HCT116 (cell line): ENCODE measurements at places on chromosomes 12 and 14.

- no peak overlapping the region for H3K27ac ChIP-seq
- H3K27me3 ChIP-seq, result no peaks in the 10 kb centered on the region
- H3K36me3 ChIP-seq, result no peaks in the 10 kb centered on the region
- no peaks in the 10 kb centered on the region for H3K4me1 ChIP-seq
These were observed 116.5 kb downstream of the TMTC2 start for GRCh38 chr12:82803201-82803600.

DNA sequence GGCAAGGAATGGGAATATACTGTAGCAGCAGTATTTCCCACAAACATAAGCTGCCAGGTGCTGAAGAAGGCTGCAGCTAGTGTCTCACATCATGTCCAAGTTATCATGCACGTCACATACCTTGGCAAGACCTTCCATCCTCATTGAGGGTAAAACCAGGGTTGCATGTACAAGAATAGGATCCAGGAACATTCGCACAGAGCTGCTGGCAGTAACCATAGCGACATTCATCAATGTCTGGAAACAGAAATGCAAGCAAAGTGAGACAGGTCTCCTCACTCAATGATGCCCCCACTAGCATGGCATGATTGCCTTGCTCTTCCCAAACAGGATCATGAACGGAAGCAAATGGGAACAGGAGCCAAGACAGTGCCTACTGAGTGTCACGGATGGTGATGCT lies 23.8 kb upstream of the TC2N start:
- H3K27ac ChIP-seq, result no peak overlapping the region
- no peaks in the 10 kb centered on the region for H3K4me1 ChIP-seq
- DNase-seq, result no peak
- H3K36me3 ChIP-seq, result no peaks in the 10 kb centered on the region

GRCh38 chr14:22474730-22475351 lies 114.2 kb downstream of the DAD1 start:
- no peaks in the 10 kb centered on the region for H3K4me1 ChIP-seq
- no peak overlapping the region for H3K4me3 ChIP-seq
- H3K27ac ChIP-seq, result no peak overlapping the region
- H3K27me3 ChIP-seq, result peaks cover 67% of the 10 kb centered on the region
- DNase-seq, result no peak

DNA sequence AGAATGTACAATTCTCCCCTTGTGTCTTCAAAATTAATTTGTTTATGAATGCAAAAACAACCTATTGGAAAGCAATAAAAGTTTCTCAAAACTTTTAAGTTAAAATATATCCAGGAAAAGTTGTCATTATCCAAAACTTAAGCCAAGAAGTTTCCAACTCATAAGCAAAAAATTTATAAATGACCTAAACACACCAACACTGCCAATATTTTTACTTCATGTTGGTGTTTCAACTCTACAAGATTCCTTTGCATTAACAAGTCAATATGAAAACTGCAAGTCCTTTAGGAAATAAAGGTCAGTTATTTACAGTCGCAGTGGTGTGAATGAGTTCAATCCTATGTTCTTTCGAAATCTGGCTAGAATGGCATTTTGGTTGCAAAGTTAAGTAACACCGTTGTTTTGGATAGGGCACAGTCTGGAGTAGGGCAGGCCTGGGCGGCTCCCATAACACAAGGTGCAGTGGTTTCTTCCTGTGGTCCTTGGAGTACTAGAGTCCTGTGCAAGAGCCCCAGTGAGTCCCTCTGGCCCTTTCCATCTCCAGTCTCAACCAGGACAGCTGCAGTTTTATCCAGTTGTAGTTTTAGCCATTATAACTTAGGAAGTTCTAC lies 151.4 kb downstream of the MED13L start:
- no peak for DNase-seq
- H3K27ac ChIP-seq, result no peak overlapping the region
- H3K4me3 ChIP-seq, result no peak overlapping the region
- H3K27me3 ChIP-seq, result no peaks in the 10 kb centered on the region
- H3K4me1 ChIP-seq, result peaks cover 8% of the 10 kb centered on the region; the same call in 1 of the 2 replicates
- no peaks in the 10 kb centered on the region for H3K36me3 ChIP-seq

GRCh38 chr14:61535458-61535857 lies 159.9 kb upstream of the HIF1A start:
- no peak for DNase-seq
- no peaks in the 10 kb centered on the region for H3K36me3 ChIP-seq
- no peak overlapping the region for H3K4me3 ChIP-seq
- H3K27me3 ChIP-seq, result no peaks in the 10 kb centered on the region
- H3K27ac ChIP-seq, result no peak overlapping the region
- H3K4me1 ChIP-seq, result peaks cover 82% of the 10 kb centered on the region

DNA sequence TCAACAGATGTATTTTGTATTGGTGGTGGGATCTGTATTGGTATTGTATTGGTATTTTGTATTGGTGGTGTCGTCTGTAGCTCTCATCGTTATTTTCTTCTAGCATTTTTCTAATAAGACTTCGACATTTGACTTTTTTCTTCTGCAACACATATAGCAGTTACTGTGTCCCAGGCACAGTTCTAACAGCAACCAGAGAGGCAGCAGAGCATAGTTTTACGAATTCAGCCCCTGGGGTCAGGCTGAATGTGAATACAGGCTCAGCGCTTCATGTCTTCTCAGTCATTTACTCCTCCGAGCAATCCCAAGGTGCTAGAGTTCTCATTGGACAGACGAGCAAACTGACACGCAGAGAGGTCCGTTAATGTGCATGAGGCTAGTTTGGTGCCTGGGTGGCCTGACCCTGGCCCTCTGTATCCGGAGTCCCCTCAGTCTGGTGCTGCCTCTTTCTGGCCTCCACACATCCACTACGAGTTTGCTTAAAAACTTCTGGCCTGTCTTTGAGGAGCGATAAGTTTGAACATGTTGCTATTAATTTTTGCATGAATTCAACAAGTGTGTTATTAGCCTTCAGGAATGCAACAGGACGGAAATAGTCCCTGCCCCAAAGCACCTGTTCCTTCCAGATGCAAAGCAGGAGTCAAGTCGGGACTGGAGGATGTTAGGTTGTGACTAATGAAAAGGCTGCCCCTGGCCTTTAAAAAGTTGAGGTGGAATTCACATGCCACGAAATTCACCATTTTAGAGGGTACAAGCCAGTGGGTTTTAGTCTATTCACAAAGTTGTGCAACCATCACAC lies 87.0 kb downstream of the GLT1D1 start:
- DNase-seq, result no peak
- no peak overlapping the region for H3K27ac ChIP-seq
- no peaks in the 10 kb centered on the region for H3K27me3 ChIP-seq
- H3K4me1 ChIP-seq, result no peaks in the 10 kb centered on the region
- no peaks in the 10 kb centered on the region for H3K36me3 ChIP-seq

GRCh38 chr12:76927170-76927784 lies 48.5 kb upstream of the CSRP2 start:
- H3K4me1 ChIP-seq, result no peaks in the 10 kb centered on the region
- H3K4me3 ChIP-seq, result no peak overlapping the region
- no peak overlapping the region for H3K27ac ChIP-seq
- H3K27me3 ChIP-seq, result no peaks in the 10 kb centered on the region
- peak; percentile 27 for DNase-seq

DNA sequence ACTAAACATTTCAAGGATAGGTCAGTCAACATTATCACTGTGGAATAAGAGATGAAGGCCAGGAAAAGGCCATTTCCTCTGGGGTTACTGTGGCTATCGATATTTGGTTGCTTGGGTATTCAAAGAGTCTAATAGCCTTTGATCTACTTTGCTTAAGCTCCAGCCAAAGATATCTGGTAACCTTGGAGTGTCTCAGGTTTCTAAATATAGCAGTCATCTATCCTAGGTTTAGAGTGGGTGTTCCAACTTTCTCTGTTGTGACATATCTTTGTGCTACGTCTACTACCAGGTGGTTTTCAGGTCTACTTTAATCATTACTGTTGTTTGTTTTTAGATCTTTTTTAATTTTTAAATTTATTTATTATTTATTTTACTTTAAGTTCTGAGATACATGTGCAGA lies 42.4 kb downstream of the RDH12 start:
- H3K4me1 ChIP-seq, result peaks cover 6% of the 10 kb centered on the region
- H3K4me3 ChIP-seq, result no peak overlapping the region
- H3K27ac ChIP-seq, result no peak overlapping the region
- H3K27me3 ChIP-seq, result no peaks in the 10 kb centered on the region
- DNase-seq, result no peak

DNA sequence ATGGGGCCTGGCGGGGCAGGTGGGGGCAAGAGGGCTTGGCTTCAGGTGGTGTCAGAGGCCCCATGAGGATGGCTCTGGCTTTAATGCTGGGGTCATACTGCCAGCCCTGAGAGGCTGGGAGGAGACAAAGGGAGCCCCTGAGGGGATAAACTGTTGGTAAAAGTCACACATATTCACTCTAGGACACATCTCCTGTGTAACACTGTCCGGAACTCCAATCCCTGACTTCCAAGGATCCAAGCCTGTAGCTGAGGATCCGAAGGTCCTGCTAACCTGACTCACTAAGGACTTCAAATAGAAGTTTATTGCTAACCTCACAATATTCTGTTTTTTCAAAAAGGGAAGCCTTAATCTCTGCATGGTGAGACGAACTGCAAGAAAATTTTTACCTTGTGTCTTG lies 39.2 kb upstream of the GPR68 start:
- no peak overlapping the region for H3K27ac ChIP-seq
- no peak for DNase-seq
- no peaks in the 10 kb centered on the region for H3K27me3 ChIP-seq
- H3K4me3 ChIP-seq, result no peak overlapping the region
- no peaks in the 10 kb centered on the region for H3K36me3 ChIP-seq

- no peak for DNase-seq
- no peak overlapping the region for H3K4me3 ChIP-seq
- H3K27ac ChIP-seq, result peak overlapping the region; percentile 27; the same call in 1 of the 2 replicates
- H3K27me3 ChIP-seq, result no peaks in the 10 kb centered on the region
- H3K4me1 ChIP-seq, result peaks cover 6% of the 10 kb centered on the region
These were observed 21.2 kb upstream of the FOXJ2 start for GRCh38 chr12:8011331-8011730.

DNA sequence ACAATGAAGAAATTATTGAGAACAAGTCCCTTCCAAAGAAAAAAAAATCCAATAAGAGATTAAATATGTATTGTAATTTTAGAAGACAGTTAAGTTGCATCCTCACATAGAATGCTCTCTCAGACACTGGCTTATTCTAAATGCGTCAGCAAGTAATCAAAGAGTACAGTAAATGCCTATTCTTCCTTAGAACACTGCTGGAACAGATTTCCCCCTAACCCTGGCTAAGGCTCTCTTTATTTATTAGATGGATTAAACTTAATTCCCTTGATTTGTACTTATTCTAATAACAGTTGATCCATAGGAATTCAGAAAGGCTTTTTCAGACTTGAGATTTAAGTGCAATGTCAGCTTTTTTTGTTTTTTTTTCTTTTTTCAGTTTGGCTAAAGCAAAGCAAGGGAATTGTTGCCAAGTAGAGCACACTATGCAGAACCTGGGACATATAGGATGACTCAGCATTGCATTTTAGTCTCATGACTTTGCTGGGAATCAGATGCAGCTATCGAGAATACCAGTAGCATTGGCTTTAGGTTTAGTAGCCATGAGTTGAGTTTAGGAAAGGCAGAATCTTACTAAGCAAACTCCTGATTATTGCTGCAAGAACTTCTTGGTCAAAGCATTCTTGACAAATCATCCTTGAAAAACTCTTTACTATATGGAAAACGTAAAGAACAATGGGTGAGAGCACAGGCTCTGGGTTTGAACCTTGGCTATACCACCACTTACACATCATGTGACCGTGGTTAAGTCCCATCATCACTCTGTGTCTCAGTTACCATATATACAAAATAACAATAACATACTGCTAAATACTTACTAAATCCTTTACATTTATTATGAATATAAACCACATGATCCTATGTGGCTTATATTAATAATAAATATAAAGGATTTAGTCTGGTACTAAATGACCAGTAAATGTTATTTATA lies 26.7 kb downstream of the MED21 start:
- H3K27me3 ChIP-seq, result no peaks in the 10 kb centered on the region
- DNase-seq, result no peak
- H3K4me1 ChIP-seq, result no peaks in the 10 kb centered on the region
- H3K36me3 ChIP-seq, result no peaks in the 10 kb centered on the region
- H3K4me3 ChIP-seq, result no peak overlapping the region

DNA sequence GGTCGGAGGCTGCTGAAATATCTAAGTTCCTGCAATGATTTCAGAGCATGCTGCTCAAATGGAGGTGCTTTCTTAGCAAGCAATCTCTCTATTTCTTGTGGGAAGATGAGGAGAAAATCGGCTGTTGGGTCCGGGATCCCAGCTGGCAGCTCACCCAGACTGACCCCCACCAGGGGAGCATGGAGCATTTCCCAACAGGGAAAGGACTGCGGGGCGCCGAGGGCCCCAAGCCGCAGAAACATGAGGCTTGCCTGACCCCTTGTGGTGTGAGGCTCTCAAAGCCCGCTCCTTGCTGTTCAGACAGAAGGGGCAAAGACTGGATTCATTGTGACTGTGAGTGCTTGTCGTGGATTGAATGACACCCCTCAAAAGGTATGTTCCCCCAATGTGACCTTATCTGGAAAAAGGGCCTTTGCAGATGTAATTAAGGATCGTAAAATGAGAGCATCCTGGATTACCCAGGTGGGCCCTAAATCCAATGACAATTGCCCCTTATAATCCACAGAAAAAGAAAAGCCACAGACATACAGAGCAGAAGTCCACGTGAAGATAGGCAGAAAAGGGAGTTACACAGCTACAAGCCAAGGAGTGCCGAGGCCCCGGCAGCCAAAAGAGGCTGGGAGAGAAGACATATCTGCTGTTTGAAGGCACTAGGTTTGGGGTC lies 116.3 kb upstream of the VASH1 start:
- peaks cover 5% of the 10 kb centered on the region; the same call in 1 of the 2 replicates for H3K27me3 ChIP-seq
- no peaks in the 10 kb centered on the region for H3K4me1 ChIP-seq
- H3K27ac ChIP-seq, result no peak overlapping the region
- H3K4me3 ChIP-seq, result no peak overlapping the region
- no peaks in the 10 kb centered on the region for H3K36me3 ChIP-seq

- H3K4me1 ChIP-seq, result no peaks in the 10 kb centered on the region
- no peaks in the 10 kb centered on the region for H3K27me3 ChIP-seq
- no peak overlapping the region for H3K4me3 ChIP-seq
These were observed 277.6 kb downstream of the SOX5 start for GRCh38 chr12:23671881-23672280.

GRCh38 chr12:85621041-85621440 lies 215.2 kb downstream of the RASSF9 start:
- no peaks in the 10 kb centered on the region for H3K27me3 ChIP-seq
- no peak for DNase-seq
- no peak overlapping the region for H3K27ac ChIP-seq

- H3K36me3 ChIP-seq, result no peaks in the 10 kb centered on the region
- no peak overlapping the region for H3K4me3 ChIP-seq
- DNase-seq, result no peak
- no peak overlapping the region for H3K27ac ChIP-seq
- H3K27me3 ChIP-seq, result no peaks in the 10 kb centered on the region
These were observed 18.4 kb downstream of the SAV1 start for GRCh38 chr14:50649691-50650090.

GRCh38 chr14:44609201-44609600 lies 102.1 kb upstream of the FSCB start:
- no peak overlapping the region for H3K4me3 ChIP-seq
- H3K36me3 ChIP-seq, result no peaks in the 10 kb centered on the region
- H3K27ac ChIP-seq, result no peak overlapping the region
- no peak for DNase-seq
